Smooth muscle cell of the brain vasculature (primary cell): ENCODE measurements at places on chromosomes 12 and 14.

DNA sequence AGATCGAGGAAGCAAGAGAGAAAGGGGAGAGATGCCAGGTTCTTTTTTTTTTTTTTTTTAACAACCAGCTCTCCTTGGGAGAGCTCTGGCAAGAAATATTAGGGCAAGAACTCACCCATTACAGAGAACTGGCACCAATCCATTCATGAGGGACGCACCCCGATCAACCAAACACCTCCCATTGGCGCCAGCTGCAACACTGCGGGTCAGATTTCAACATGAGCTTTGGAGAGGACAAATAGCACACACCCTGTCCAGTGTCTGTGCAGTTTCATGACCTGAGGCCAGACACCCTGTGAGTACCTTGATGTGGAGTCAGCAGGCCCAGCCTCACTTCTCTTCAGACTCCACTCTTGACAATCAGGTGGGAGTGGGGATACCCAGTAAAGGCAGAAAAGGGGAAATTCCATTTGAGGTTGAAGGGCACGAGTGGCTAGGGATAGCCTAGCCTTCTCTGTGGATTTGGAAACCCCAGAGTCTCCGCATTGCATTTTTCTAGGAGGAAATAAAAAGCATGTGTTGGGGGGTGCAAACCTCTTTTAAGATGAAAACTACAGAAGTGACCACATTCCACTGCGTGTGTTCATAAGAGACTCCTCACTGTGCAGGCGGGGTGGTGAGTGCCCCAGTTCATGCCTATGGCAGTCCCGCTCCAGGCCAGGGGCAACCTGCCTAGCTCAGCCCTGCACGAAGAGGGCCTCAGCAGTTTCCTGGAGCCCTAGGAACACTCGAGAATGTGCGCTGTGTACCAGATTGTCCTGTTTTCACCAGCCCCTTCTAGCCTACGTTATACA is 42.4 kb upstream of the GPATCH2L start:
- no peak for DNase-seq

- DNase-seq: no peak
These were observed at the start of gene SH2B3 for GRCh38 chr12:111405859-111406473. Gene SH2B3, plus strand, starts transcription at chr12:111405923. Its CDS starts 12,223 bp downstream, at chr12:111418146.

- no peak for DNase-seq
These were observed 10.0 kb downstream of the SEL1L start for GRCh38 chr14:81523616-81524015.

DNA sequence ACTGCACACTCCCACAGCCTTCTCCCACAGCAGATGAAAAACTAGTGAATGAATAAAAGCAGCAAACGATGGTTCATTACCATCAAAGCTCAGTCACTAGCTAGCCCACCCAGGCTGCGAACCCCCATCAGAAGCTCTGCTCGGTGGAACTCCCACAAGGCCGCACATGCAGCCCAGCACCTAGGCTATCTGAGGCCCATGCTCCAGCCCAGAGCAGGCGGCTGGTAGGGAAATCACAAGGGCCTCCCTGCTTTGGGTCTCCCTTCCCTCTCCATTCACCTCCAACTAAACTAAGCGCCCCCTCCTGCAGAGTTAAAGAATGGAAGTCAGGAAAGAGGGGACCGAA is 69.0 kb downstream of the ITPK1 start:
- no peak for DNase-seq

- no peak for DNase-seq
These were observed 5.0 kb downstream of the HNRNPC start for GRCh38 chr14:21264025-21264801.

- DNase-seq: no peak
These were observed 335.2 kb downstream of the DPF3 start for GRCh38 chr14:72558721-72559120.

DNA sequence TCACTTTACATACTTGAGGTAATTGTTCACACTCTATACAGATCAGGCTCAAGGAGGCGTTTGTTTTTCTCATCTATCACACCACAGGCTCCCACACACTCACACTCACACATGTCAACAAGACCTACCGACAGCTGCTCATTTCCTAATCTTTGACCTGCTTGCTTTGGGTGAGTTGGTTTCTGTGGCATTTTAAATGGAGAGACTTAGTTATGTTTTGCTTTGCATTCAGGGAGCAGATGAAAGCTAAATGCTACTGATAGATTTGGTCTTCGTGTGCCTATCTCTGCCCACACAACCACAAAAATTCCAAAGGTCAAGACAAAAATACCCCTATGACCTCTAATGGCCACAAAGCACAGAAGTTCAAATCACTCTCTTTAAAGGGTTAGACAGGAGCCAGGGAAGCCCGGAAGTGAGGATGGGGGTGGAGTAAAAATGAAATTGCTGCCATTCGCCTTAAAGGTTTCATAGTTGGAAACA is 203.5 kb upstream of the G2E3 start:
- DNase-seq: no peak

DNA sequence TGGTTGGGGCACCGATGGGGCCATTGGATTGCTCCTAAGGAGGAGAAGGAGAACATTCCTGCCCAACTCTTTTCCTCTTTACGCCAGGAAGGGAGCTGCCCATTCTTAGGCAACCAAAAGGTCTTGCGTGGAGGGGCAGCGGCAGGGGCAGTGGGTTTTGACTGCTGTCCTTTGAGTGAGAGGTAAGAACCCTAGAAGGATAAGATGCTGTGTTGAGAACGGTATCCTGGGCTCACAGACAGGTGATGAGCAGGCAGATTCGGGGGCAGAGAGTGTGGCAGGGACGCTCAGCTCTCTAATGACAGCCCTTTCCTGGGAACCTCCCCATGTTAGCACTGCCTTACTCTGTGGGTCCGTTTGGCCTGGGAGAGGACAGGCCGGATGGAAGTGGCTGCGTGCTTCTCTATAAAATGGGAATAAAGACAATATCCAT is 13.2 kb downstream of the LRTM2 start:
- no peak for DNase-seq

DNA sequence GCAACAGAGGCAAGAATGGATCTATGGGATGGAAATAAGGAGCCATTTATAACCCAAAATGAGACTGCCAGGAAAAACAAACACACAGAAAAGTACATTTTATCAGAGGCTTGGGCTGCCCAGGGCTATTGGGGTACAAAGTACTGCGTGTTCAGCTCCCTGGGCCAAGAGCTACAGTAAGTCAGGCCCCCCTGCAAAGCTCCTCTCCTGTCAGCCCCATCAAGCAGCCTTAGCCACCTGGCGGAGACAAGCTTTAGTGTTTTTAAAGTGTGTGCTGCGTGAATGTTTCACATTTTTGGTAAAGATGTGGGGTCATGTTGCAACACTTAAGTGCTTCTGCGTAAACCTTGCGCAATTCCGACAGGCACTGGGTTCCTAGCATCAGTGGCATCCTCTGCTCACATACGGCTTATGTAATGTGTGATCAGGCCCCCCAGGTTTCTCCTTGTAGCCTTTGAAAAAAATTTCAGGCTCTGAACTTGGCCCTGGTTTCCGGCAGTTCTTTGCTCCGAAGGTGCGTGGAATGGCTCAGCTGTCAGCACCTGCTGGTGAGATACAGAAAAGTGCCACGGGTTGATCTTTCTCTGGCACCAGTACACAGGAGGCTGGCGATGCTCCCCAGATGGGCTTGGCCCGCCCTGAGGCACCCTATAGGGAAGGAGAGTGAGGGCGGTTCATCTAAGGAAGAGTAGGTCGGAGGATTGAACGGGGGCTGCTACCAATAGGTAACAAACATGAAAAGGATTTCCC is 198.7 kb upstream of the EEA1 start:
- peak; percentile 81 for DNase-seq

GRCh38 chr12:11756523-11756922 is 107.0 kb downstream of the ETV6 start:
- no peak for DNase-seq
